ENCODE measurements at places on chromosomes 1 and 21.

- no peak for DNase-seq
These were observed 49.0 kb downstream of the KLHDC7A start for GRCh38 chr1:18529714-18530113.

DNA sequence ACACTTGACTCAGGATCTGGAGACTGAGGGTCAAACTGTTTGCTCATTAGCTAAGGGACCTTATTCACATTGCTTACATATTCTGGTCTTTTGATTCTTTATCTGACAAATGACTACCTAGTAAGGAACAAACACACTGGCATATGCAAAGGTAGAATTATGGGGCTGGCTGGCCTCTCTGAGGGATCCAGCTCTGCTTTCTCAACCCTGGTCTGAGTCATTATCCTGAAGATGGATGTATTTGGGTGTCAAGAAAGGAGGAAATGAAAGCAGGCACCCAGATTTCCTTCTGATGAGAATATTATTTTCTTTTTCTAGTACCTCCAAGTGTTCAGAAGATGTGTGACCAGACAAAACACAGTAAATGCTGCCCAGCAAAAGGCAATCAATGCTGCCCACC lies 6.0 kb downstream of the SMCP start:
- no peak for DNase-seq

GRCh38 chr1:165942927-165943597 lies 115.6 kb downstream of the UCK2 start:
- DNase-seq: no peak

DNA sequence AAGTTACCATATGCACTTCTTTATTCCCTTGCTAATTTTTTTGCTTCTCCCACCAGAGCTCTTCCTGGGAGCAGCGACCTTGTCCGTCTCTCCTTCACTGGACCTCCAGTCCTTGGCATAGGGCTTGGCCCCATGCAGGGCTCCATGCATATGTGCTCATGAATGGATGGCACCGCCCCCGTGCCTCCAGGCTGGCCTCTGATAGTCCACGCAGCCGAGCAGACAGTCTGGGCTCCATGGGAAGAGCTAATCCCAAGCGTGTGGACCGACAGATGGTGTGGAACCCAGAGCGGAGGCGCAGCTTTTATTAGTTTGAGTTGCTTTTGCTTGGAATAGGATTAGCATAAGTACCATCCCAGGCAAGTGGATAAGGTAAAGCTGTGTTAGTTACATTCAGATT lies 41.8 kb downstream of the CDCP2 start:
- no peak for DNase-seq

GRCh38 chr1:76959556-76959955 lies 92.3 kb downstream of the ST6GALNAC5 start:
- no peak for DNase-seq

- no peak for DNase-seq
These were observed 295.7 kb downstream of the CHRM3 start for GRCh38 chr1:239682046-239682445.

DNA sequence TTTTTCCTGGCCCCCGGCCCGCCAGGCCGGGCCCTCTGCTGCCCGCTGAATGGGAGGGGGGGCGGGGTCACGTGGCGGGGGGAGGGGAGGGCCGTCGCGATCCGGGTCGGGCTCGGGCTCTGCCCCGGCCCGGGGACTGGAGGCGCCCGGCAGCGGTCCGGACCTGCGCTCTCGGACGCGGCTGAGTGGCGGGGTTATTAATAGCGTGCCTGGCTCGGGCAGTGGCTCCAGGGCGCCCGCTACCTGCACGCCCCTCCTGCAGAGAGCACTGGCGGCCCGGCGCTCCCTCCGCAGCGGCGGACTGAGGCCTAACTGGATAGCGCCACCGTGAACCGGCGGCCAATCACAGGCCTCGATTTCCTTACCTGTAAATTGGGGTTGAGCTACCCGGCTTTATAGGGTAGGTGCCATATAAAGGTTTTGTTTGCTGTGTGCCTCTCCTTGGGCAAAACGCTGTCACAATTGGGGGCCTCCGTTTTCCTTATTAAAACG lies 28.1 kb downstream of the AHDC1 start:
- DNase-seq: peak; percentile 49

- DNase-seq: no peak
These were observed 789.3 kb downstream of the USP25 start for GRCh38 chr21:16519036-16519435.

DNA sequence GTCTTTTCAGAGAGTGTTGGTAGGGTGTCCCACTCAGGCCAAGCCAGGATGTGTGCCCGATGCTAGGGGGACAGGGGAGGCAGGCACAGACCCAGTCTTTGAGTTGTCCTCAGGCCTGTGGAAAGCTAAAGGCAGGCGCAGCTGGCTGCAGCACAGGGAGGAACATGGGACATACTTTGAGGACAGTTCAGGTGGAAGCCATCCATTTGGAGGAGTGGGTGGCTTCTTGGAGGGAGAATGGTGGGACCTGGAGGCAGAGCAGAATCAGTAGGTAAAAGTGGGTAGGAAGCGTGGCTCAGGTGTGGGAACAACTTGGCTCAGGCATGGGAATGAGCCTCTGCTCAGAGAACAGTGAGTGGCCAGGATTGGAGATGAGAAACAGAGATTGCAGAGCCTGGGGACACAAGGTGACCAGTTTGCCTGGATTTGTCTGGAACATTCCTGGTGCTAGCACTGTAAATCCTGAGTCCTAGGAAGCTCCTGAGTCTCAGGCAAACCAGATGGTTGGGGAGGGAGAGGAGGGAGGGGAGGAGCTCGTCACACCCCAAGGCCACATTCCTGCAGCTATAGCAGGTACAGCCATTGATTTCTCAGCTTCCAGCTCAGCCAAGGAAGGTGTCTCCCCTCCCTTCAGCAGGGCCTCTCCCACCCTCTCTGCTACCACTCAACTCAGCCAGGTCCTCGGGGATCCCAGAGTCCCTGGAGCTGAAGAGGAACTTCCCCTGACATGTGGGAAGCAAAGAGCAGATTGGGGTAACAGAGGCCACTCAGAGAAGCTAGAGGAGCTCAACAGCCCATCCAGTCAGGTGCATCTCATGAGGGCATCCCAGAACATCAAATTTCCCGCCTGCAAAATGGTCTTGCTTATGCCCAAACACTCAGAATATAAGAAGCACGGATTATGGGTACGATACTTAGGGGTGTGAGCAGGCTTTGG lies 65.2 kb upstream of the TINAGL1 start:
- DNase-seq: no peak

DNA sequence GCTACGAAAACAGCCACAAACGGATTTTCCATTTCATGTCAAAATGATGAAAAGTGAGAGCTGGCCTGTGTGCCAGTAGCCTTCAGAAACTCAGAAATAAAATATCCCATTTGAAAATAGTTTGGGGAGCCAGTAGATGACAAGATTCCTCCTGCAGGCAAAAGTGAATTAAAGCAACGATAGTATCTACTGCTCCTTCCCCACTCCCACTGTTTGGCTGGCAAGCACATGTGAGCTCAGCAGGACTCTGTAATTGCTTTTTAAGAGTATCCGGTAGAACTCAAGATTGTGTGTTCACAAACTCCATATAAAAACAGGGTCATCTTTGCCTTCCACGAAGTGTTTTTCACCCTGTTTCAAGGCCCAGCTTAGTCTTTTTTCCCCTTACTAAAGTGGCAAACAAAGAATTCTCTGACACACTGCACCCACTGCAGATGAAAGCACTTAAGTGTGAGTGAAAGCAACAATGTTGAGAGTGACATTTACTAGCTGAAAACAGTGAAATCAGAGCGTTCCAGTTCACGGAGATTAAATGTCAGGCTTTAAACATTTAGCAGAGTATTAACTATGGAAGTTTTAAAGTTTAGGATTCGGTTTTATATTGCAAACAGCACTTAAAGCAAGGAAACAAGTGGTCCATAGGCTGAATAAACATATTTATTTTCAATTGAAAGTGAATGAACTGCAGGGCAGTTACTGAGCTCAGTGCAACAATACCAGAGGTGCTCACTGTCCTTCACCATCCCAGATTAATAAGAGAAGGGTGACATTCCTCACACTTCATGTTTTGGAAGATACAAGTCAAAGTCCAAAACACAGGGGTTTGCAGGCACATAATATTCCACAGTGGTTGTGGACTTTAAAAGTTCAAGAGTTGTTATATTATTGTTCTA lies 70.0 kb downstream of the ALG14 start:
- DNase-seq: no peak

DNA sequence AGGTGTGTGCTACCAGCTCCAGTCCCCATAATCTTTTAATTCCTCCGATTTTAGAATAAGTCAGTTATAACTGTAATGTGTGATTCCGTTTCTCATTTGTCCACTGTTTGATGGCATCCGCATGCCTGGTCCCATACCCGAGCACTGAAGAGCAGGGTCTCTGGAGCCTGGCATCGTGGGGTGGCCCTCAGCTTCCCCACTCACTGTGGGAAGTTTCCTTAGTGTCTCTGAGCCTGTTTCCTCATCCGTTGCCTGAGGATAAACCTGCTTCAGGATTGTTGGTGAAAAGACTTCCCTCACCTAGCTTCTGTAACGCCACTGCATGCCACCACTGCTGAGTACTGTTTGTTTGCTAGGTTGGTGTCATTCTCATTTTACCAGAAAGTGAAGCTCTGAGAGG lies 19.5 kb downstream of the PARK7 start:
- DNase-seq: no peak

DNA sequence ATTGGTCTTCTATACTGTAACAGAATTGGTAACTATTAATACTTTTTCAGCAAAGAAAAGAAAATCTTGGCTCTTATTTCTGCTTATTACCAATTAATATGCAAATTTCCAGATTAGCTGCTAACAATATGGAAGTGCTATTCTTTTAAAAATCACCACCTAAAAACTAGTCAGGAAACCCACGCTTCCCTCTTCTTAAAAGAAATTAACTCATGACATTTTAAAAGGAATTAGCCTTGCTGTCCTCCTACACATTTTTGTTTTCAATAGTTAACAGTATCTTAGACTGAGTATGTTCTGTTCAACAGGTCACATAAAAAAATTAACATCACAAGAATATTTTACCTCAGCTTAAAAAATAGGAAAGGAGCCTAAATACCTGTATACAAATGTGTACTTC lies 27.3 kb downstream of the ABL2 start:
- DNase-seq: no peak
